Mesendoderm (in vitro differentiated cells): ENCODE measurements at places on chromosomes 2 and 18.

GRCh38 chr2:46114996-46115395, 182.2 kb upstream of the EPAS1 start:
- DNase-seq, result no peak

DNA sequence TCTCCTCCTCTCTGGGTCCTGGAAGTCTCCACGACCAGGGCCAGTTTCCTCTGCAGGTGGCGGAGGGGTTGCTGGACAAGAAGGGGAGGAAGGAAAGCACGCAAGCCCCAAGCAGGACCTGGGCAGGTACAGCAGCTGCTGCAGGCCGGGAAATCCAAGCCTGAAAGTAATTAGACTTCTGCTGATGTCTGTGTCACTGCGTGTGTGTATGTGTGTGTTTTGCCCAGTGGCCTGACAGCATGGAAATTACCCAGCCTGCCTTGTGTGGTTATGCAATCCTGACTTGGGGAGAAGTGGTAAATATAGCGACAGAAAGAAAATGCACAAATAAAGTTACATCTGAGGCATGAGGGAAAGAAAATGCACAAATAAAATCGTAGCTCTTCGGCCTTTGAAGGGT, 121.8 kb upstream of the ZBTB14 start:
- no peak for DNase-seq

DNA sequence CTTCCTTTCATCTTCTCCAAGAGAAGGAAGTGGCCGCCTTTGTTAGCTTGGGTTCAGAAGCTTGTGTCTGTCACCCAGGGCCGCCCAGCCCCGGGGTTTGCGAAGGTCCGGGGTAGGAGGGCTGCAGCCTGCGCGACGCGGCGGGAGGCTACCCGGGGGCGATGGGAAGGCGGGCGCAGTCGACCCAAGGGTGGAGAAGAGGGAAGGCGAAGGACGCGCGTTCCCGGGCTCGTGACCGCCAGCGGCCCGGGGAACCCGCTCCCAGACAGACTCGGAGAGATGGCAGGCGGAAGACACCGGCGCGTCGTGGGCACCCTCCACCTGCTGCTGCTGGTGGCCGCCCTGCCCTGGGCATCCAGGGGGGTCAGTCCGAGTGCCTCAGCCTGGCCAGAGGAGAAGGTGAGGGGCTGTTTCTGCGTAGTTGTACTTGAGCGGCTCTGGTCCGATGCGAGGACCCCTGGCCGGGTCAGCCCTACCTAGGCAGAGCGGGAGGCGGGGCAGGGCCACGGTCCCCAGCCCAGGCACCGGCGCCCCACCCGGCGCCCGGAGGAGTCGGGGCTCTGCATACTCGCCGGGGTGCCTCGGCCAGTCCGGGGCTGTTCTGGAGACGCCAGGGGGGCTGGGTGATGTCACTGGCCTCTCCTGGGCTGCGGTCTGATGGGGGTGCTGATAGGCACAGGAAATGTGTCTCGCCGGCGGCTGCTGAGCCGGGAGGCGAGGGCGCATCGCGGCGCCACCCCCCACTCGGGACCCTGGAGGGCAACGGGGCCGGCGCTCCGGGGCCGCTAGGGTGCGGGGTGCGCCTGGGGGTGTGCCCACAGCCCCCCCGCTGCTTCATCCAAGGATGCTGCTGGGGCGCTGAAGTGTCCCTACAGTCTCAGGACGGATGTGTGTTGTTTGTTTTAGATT, at the start of gene QPCT:
TSS of gene QPCT (plus strand) at position 178 of the 909 bp plus-strand sequence. CDS start at position 280, 102 bp downstream.
- DNase-seq, result peak; percentile 62

DNA sequence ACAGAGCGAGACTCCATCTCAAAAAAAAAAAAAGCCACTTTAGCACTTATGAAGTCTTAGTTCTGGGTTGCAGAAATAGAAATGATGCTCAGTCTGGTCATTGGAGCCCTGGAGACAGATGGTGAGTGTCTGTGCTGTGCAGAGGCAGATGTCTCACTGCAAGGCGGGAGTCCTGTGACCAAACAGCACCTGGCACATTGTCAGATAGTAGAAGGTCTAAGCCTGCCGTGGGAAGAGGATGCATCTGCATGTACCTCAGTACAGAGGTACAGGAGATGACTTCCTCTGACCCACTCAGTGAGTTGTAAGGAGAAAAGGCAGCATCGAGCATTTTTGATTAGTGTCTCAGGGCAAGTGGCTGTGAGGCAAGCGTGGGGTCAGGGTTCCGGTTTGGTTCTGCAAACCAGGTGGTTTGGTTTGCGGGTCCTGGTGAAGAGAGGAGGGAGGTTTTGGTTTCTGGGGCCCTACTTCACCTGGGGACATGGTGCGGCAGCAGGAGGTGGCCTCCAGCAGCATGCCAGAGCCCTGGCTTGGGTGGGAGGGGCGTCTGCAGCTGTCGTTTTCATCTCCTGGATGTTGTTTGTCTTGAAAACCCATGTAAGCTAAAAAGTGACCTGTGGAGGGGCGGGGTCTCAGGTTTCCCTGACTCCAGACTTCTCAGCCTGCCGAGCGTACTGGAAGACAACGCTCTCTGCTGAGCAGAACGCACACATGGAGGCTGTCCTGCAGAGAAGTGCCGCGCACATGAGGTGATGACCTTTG, 3.8 kb downstream of the RBFA start:
- no peak for DNase-seq

DNA sequence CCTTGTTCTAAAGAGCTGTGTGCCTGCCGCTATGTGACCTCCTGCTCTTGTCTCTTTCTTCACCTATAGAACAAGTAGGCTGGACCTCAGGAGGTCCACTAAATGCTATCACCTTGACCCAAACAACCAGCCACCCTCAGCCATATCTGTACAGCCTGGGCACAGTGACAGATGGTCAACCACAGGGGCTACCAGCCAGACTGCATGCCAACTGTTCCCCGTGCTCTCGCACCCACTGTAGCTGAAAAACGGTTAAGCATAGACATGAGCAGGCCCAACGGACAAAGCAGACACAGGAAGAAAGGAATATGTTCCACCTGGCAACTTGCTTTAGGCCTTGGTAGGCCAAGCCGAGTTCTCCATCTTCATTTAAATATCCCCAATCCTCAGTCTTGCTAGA, 43.2 kb upstream of the ACAA2 start:
- DNase-seq, result no peak

DNA sequence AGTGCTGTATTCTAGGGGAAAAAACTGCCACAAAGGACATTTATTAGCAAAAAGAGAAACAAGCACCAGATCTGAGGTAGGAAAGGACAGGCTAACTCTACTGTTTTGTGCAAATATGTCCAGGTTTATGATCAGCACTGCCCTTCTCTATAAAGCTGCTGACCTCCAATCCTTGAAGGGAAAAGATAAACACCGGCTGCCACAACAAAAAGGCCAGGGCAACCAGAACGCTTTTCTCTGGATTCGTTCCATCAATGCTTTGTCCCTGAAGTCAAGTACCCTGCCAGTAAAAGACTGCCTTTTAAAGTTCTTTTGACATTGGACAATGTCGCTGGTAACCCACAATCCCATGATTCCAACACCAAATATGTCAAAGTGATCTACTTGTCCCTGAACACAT, 21.0 kb downstream of the SMAD2 start:
- DNase-seq, result no peak

DNA sequence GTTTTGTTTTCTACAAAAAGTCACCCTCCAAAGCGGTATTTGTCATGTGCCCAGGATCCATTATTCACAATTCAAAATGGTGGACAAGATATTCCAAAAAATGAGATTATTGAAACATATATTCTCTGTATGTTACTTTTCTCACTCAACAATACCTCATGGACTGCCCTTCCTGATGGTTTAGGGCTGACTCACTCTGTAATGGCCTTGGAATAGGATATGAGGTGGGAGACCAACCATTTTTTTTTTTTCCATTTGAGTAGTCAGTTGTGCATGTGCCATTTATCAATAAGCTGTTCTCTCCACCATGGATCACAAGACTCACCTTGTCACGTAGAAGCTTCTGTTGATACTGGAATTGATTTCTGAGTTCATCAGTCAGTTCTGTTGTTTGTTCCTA, 64.5 kb downstream of the LYPD6 start:
- no peak for DNase-seq

GRCh38 chr2:33782395-33783230, 183.5 kb upstream of the FAM98A start:
- peak; percentile 56 for DNase-seq

DNA sequence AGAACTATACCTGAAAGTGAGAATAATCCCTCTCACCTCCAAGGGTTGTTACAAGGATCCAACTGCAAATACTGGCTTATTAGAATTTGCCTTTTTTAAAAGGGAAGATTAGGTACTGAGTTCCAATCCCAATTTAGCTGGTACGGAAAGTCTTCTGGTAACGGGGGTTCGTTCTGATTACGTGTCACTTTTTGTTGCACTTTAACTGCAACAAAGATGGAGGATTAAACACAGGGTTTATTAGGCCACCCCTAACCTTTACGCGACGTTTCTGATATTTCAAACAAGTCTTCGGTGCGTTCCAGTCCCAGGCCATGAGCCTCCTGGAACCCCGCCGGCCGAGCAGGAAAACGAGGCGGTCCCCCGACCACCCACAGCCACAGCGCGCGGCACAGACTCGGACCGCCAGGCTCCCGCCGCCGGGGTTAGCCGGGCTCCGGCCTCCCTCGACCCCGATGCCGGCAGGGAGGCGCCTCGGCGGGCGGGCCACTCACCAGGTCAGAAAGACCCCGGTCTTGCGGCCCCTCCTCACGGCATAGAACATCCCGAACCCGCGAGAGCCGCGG, 411 bp downstream of the RNASEH1 start:
- DNase-seq, result peak; percentile 5

GRCh38 chr18:76931171-76931570, 108.8 kb downstream of the ZNF236 start:
- no peak for DNase-seq

GRCh38 chr2:197803033-197803444, 1.4 kb upstream of the PLCL1 start:
- peak; percentile 68 for DNase-seq

DNA sequence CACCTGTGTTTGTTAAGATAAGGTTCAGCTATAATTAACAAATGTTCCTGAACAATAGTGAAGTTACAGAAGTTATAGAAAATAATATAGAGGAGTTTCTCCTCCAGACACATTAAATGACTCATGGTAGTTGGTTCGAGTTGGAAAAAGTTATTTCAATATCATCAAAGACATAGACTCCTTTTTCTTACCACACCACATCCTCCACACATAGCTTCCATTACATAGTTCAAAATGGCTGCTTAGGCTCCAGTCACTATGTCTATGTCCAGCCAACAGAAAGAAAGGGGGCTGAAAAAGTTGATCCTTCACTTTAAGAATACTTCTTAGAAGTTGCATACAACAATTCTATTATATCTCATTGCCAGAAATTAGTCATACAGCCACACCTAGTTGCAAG, 50.7 kb downstream of the DYNAP start:
- DNase-seq, result no peak
